ENCODE measurements at places on chromosomes 5 and 9.

DNA sequence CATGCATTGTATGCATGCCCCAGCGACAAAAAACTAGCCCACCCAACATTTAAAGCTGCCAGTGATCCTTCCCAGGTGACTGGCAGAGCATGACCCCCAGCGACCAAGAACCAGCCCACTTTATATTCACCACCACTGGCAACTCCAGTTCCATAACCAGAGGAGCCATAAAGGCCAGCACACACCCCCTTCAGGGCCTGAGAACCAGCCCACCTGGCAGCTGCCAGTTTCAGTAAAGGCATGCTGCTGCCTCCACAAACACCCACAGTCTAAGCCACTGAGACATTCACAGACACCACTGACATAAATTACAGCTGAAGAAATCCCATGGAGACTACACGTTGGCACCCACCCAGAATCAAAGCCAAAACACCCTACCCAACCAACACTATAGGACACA lies 46.9 kb upstream of the RGS7BP start:
- no peak for DNase-seq

DNA sequence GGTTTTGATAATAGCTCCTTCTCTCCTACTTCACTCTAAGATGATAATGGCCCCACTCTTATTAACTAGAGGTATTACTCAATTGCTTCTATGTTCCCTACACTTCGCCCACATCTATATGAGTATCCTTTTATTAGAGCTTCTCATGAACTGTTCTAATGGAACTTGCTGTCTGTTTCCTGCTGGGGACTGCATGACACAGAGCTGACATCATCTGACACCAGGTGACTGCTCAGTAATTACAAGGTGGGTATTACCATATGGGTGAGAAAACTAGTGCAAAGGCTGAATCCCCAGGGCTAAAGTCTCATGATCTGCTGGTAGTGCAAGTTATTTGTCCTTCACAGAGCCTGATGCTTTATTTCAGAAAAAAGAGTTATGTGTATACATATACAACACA lies 146.2 kb upstream of the PLCXD3 start:
- no peak for DNase-seq

- no peak for DNase-seq
Observed at GRCh38 chr5:124034963-124035362, 523.0 kb downstream of the CSNK1G3 start.

- DNase-seq: no peak
Observed at GRCh38 chr5:134099939-134100282, 14.6 kb upstream of the TCF7 start.

DNA sequence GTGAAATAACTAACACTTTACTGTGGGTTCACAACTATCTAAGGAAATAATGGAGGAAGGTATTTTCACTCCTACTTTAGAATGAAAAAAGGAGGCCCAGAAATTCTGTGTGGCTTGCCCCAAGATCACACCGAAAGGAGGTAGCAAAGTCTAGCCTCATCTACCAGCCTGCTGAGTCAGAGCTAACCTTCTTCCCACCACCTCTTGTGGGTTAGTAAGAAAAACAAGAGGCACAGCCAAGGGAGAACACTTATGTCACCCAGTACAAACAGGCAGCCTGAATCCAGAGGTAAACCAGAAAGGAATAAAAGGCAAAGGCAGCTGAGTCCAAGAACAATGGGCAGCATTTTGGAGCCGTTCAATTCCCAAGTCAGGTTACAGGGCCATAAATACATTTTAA lies 91.9 kb upstream of the RASEF start:
- no peak for DNase-seq

DNA sequence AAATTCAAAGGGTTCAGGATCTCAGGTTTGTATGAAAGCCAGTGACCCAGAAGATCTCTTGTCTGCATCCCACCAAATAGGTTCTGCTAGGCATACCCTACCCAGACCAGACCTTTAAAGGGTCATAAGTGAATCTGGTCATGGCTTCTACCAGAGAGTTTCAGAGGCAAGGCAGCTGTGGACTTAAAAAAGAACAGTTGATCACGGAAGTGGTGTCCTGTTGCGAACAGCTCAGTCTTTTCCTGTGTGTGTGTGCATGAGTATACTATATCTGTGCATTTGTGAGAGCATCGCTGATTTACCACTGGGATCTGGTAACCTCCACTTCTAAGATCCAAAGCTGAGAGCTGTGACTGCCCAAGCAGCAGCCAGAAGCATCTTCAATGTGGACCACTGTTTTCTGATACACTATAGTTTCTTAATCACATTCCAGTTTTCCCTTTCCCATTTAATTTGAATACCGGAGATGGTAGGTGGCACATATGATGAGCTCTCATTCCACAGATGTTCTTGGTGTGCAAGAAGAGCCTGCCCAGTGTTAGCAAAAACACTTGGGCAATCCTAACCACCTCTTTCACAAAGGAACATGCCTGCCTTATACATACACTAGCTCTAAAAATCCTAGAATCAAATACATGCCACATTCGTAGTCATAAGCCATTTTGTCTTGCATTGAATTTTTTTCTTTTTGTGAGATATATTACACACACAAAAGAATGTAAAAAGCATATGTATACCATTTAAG lies 36.2 kb upstream of the OR2S2 start:
- DNase-seq: no peak

DNA sequence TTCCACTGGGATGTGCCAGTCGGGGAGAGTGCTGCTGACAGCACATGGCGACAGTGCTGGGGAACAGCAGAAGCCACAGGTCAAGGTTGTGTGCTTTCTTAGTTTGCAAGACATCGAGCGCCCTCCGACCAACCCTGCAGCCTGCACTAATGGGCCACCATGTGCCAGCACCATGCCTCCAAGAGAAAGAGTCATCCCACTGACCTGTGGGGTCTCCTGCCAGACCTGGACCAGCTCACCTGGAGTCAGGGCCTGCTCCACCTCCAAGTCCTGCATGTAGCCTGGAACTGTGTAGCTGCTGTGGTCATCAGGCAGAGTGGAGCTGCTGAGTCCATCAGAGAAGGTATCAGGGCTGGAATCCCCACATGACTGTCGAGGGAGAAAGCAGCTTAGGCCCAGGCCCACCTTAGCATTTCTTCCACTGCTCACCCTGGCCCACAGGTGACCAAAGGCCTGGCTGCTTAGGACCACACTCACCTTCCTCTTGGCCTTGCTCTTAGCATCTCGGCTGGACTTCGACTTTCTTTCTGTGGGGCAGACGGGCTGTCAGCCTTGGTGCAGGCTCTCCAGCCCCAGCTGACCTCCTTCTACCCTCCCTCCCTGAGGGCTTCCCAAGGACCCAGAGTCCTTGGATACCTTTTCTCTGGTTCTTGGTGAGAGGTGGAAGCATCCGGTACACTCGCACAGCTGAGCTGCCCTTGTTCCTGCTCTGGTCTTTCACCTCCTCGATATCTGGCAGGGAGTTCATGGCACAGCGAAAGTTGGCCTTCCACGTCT lies 4.1 kb downstream of the IRF1 start:
- DNase-seq: no peak

GRCh38 chr9:90307167-90307833 lies 335.3 kb downstream of the DIRAS2 start:
- DNase-seq: no peak

DNA sequence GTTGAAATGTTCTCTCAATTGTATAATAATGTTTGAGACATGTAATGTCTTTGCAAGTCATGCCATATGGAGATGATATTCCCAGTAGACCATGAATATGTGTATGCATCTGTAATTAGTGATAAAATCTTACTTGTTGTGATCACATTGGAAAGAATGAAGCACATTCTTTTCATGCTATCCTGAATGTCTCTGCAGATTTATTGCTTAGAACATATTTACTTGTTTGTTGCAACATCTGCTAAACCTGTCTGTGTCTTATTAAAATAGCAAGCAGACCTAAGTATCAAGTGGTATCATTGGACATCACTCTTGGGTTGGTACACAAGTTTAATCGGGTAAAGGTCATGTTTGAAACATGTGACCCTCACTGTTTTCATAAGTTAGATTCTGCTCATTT lies 265.5 kb upstream of the CD180 start:
- no peak for DNase-seq

- no peak for DNase-seq
Observed at GRCh38 chr9:86460216-86461002, 106.2 kb upstream of the TUT7 start.

DNA sequence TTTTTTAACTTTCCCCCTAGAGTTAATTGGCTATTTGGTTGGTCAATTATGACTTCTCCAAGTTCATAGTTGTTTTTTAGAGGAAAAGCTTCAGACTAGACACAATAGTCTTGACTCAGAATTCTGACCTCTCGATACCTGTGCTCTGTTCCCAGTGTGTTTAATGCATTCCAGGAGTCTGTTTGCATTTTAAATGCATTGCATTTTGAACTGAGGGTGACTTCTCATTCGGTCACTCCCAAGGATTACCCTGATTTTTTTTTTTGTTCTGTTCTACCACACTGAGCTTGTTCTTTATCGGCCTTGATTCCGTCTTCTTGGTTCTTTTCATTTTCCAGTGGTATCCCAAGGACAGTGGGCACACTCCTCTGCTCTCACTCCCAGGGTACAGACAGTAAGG lies 16.3 kb downstream of the ARHGEF28 start:
- no peak for DNase-seq

DNA sequence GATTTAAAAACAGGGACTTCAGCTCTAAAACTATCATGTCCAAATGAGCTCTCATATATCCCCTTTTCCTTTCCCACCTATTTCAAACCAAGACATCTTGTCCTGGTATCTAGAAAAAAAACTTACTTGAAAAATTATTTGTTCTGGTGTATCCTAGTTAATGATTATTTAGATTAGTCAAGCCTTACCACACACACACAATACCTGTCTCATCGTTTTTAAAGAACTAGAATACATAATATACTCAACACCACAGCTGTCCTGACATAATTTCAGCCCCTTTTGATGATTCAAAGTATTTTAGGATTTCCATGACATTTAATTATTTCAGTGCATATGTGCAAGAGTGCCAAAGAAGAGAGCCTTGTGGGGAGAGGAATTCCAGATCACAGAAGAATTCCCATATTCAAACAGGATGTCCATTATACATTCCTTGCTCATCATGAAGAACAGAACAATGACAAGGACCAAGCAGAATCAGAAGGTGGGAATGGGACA lies 233.7 kb downstream of the SMARCA2 start:
- no peak for DNase-seq

GRCh38 chr9:4743131-4743875 lies 2.3 kb upstream of the AK3 start:
- no peak for DNase-seq

DNA sequence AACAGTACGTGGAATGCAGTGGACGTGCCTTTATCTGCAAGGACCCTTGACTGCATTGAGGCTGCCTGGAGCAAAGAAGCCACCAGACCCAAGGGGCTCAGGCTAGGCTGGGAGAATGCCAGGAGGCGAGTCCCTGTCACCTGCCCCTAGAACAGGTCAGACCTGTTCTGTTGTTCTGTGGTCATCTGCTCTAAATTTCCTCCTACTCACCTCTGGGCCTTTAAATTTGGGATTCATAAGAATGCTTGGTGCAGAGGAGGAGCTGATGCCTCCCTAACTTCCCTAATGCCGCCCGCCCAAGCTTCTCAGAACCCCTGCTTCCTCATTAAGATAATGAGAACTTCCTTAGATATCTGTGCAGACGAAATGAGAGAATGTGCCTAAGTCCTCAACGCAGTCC lies 32.0 kb downstream of the DAPK1 start:
- no peak for DNase-seq

DNA sequence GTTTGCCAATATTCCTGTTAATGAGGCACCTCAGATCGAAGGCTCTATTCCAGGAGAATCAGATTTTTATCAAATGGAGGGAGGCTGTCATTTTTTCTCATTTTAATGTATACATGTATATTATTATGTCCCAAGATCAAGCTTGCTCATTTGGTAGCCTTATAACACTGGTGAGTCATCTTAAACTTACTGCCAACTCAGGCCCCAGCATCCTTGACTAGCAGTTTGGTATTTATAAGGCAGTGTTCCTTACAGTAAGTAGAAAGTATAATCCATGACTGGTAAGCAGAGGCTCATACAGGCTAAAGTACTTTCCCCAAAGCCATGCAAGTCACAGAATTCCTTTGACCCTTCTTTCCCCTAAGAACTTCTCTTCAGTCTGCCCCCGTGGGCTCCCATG lies 90.7 kb upstream of the NR3C1 start:
- no peak for DNase-seq

DNA sequence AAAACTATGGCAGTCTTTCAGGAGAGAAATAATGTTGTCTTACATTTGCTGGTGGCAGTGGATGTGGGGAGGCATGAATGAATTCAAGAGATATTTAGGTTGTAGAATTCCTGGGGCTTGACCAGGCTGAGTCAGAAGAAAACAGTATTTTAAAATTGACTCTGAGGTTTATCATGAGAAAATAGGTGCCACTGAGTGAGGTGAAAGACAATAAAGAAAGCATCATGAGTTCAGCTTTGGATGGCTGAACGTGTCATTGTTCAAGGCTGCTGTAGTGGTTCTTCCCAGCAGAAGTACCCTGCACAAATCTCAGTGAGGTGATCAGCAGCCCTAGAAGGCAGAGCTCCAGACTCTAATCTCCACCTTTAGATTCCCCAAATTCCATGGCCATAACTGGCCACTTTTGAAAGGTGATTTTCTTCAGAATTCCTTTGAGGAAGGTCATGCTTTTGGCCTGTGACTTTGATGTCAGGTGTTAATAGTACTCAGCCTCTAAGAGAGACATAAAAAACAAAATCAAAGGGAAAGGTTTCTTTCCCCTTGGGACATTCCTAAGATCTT lies 395.4 kb downstream of the NTRK2 start:
- no peak for DNase-seq

- no peak for DNase-seq
Observed at GRCh38 chr5:135266303-135266635, 132.8 kb downstream of the MACROH2A1 start.

- DNase-seq: no peak
Observed at GRCh38 chr5:95365302-95366095, 25.7 kb upstream of the FAM81B start.

DNA sequence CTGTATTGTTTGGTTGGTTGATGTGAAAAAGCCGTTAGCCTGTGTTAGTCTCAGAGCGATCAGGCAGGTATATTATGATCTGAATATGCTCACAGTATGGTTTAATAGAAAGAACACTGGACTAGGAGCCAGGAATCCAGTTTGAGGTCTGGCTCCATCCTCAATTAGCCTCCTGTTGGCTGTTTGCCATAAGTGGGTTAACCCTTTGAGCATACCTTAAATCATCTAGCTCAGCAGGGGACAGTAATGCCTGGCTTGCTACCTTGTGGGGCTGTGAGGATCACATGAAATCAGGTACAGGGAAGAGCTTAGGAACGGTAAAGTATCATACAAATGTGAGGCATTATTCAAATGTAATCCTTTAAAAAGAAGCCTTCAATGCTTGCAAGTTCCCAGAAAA lies 104.7 kb downstream of the CMYA5 start:
- no peak for DNase-seq

DNA sequence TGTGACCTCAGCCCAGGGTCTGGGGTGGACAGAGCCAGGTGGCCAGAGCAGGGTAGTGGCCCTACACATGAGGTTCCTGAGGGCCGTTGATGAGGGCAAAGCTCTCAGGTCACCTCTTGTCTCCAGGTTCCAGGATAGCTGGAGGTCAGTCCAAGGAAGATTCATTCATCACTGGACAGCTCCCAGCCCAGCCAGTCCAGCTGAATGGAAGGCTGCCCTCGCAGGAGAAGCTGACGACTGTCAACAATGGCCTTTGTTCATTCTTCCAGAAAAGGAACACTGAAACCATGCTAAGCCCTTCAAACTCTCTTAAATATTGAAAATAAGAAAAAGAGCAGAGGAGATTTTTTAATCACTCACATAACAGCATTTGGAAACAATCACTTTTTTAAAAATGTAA lies 169.7 kb upstream of the TBCA start:
- DNase-seq: no peak

- DNase-seq: no peak
Observed at GRCh38 chr5:136135536-136135935, 2.9 kb downstream of the SMAD5 start.

Measured in natural killer cell treated with Interleukin-12 subunit alpha and Interleukin-12 subunit beta and Interleukin-15 and Interleukin-18, amount 100 ng/mL, for 72 hours (primary cell).